Activated naive CD8-positive, alpha-beta T cell treated with anti-CD3 and anti-CD28 coated beads for 36 hours (primary cell): ENCODE measurements at places on chromosomes 6 and 20. TPM values are rescaled to one million over a fixed set of nuclear protein-coding genes. Genes with fewer than 3 reads are reported as not detected.

- H3K36me3 ChIP-seq, result no peaks in the 10 kb centered on the region
- no peak overlapping the region for H3K27ac ChIP-seq
- no peak for DNase-seq
- H3K4me3 ChIP-seq, result no peak overlapping the region
- H3K4me1 ChIP-seq, result peaks cover 14% of the 10 kb centered on the region
Observed at GRCh38 chr20:44509762-44510161, 12.1 kb downstream of the SERINC3 start.

GRCh38 chr20:48158014-48158413 is 372.7 kb upstream of the SULF2 start:
- no peaks in the 10 kb centered on the region for H3K36me3 ChIP-seq
- H3K4me1 ChIP-seq, result no peaks in the 10 kb centered on the region
- DNase-seq, result no peak

Gene NRSN1
- not detected for total RNA-seq

- peaks cover 4% of the 10 kb centered on the region for H3K4me1 ChIP-seq
- no peak overlapping the region for H3K4me3 ChIP-seq
- H3K27ac ChIP-seq, result no peak overlapping the region
- peaks cover 4% of the 10 kb centered on the region for H3K36me3 ChIP-seq
- peaks cover 21% of the 10 kb centered on the region for H3K27me3 ChIP-seq
Observed at GRCh38 chr6:31375699-31376098, 18.7 kb upstream of the HLA-B start.

DNA sequence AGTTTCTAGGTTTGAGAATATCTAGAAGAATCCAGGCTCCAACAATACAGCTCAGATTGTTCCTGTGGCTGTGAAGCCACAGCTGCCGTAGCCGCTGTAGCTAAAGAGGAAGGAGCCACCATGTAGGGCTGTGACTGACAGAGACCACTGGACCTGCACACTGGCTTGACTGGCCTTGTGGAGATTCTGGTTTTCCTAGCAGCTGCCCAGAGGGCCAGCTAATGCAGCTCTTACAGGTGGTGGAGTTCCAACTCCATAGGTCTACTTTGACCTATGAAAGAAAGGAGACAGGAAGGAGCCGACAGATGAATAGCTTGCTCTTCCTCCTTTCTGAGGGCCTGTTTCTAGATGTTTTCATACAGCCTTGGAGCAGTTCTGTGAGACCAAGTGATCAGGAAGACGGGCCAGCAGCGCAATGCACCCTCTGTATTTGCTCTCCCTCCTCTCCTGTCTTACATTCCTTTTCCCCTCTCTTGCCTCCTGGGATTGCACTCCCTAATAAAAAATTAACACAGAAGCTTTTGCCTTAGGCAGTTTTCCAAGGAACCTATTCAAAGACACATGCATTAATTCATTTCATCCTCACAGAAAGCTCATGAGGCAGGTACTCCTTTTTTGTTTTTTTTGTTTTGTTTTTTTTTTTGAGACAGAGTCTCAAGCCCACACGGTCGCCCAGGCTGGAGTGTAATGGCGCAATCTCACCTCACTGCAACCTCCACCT is 51.8 kb upstream of the MYB start:
- H3K36me3 ChIP-seq, result peaks cover 14% of the 10 kb centered on the region
- peak; percentile 28 for DNase-seq
- H3K27me3 ChIP-seq, result no peaks in the 10 kb centered on the region

Gene ZBP1
- 1.2 TPM for total RNA-seq

- H3K27me3 ChIP-seq, result no peaks in the 10 kb centered on the region
- H3K27ac ChIP-seq, result no peak overlapping the region
- DNase-seq, result no peak
- H3K4me1 ChIP-seq, result peaks cover 3% of the 10 kb centered on the region
Observed at GRCh38 chr6:162625846-162626540, 101.6 kb downstream of the PRKN start.

Gene RBL1
- total RNA-seq, result 38.7 TPM

DNA sequence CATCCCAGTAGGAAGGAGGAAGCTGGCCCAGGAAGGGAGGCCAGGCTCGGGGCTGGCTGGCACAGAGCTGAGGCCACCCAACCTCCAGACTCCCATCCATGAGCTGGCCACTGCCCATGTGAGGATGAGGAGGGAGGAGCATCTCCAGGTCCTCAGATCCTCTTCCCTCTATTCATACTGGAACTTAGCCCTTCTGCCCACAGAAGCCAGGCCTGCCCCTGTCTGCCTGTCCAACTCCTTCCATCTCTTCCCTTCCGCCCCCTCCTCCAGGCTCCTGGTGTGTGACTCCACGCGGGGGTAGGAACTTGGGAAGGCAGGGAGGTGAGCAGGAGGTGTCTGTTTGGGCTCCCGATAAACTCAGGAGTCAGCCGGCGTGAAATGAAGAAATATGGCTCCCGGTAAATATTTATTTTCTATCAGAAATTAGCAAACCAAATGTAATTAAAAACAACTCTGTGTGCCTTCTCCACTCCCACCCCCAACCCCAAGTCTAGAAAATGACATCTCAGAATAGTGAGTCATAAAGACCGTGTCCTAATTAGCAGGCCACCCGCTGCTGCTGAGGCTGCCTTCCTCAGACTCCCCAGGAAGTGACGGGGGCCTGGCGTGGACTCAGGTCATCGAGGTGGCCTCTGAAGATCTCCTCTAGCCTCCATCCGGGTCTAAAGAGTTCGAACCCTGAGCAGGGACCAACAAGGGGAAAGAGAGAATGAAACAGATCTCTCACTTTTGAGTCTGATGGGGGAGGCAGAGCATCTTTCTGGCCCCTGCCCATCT is 81.9 kb downstream of the MDGA1 start:
- no peaks in the 10 kb centered on the region for H3K27me3 ChIP-seq
- peaks cover 27% of the 10 kb centered on the region for H3K4me1 ChIP-seq
- no peak overlapping the region for H3K27ac ChIP-seq

DNA sequence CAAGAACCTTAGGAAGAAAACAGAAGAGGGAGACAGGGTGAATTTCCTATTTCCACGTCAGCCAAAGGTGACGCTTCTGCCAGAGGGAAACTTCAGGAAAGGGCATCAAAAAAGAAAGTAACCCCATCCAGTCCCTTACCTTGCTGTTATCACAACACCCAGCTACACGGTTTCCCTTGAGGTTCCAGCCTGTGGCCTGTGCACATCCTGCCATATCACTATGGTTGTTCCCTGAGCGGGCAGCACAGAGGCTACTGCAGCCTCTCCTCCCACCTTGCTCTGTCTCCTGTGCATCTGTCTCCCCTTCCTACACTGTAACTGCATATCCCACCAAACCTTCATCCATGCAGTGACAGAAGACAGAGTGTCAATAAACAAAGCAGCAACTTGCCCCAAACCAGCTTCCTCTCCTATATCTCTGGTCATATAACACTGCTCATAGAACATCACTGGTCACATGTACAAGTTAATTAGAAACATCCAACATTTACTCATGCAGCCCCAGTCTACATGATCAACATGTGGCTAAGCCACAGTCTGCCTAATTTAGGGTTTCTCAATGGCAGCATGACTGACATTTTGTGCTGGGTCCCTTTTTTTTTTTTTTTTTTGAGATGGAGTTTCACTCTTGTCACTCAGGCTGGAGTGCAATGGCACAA is 54.7 kb downstream of the GFOD1 start:
- peaks cover 71% of the 10 kb centered on the region for H3K4me1 ChIP-seq
- DNase-seq, result no peak
- H3K4me3 ChIP-seq, result no peak overlapping the region
- H3K36me3 ChIP-seq, result peaks cover 24% of the 10 kb centered on the region

Gene OLIG3
- 0.21 TPM for total RNA-seq

GRCh38 chr6:75819776-75820487 is 70.9 kb downstream of the MYO6 start:
- H3K27me3 ChIP-seq, result peaks cover 6% of the 10 kb centered on the region
- H3K27ac ChIP-seq, result no peak overlapping the region

Gene TBX18
- not detected for total RNA-seq
